Cardiac atrium fibroblast (primary cell): ENCODE measurements at places on chromosomes 3 and 15. TPM values are rescaled to one million over a fixed set of nuclear protein-coding genes. Genes with fewer than 3 reads are reported as not detected.

Gene TRH
- total RNA-seq, result not detected in 2 replicates

Gene PLA1A
- total RNA-seq, result not detected in 2 replicates

Gene GRAMD1C
- 2.3 and 2.6 TPM in 2 replicates for total RNA-seq

Gene SH2D7
- total RNA-seq, result not detected in 2 replicates

Gene ROBO2
- under 0.01 and 0.32 TPM in 2 replicates for total RNA-seq
